GF-D8 (cell line): ENCODE measurements at places on chromosomes 5 and 9.

DNA sequence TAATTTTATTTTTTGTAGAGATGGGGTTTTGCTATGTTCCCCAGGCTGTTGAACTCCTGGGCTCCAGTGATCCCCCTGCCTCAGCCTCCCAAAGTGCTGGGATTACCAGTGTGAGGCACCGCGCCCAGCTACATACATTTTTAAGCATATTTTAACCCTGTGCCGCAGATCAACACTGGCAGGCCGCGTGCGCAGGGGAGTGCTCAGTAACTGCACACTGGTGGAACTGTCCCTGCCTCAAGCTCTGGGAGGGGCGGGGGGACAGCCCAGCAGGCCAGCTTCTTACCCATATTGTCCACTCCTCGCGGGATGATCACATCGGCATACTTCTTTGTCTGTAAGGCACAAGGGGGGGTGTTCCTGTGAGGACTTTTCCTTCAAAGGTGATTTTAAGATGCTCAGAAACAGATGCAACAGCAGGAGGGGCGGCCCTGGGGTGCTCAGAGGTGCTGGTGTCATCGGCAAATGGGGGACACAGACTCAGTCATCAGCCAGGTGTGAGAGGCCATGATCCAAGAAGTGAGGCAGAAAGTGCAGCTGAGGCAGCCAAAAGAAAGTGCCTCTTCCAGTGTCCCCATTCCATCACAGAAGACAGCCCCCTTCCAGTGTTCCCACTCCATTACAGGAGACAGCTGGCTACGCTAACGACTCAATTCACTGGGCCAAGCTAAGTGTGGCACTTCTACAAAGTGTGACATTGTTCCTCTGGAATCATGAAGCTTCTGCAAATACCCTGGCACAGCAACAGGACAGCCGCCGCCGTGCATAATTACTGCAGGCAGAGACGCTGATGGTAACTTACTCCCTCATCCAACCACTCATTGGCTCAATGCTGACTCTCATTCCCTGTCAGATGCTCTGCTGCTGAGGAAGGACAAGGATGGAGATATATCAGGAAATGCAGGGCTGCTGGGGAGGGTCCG, 5.2 kb downstream of the UCK1 start:
- DNase-seq = no peak

DNA sequence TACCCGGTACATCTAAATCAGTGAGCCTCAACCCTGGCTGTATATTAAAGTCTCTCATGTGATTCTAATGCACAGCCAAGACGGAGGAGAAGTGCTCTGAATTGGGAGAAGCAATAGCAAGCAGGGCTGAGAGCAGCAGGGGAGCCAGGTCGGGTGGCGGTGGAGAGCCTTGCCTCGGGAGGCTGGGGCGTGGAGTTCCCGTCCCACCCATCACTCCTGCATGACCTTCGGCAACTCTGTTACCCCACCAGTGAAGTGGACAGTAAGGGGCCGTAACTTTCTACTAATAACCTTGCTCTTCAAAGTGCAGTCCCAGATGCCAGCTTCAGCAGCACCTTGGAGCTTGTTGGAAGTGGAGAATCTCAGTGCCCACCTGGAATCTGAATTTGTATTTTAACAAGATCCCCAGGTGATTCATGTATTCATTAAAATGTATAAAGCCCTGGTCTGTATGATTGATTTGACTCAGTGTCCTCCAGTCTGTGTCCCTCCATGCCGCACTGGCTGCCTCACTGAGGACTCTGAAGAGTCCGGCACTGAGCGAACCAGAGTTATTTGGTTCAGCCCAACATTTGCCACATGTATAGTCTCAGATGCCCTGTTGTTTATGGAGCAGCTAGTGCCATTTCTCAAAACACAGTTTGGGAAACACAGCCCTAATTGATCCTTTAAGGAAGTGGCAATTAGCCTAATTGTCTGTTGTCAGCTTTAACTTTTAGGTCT, 6.5 kb downstream of the ERGIC1 start:
- DNase-seq = no peak

DNA sequence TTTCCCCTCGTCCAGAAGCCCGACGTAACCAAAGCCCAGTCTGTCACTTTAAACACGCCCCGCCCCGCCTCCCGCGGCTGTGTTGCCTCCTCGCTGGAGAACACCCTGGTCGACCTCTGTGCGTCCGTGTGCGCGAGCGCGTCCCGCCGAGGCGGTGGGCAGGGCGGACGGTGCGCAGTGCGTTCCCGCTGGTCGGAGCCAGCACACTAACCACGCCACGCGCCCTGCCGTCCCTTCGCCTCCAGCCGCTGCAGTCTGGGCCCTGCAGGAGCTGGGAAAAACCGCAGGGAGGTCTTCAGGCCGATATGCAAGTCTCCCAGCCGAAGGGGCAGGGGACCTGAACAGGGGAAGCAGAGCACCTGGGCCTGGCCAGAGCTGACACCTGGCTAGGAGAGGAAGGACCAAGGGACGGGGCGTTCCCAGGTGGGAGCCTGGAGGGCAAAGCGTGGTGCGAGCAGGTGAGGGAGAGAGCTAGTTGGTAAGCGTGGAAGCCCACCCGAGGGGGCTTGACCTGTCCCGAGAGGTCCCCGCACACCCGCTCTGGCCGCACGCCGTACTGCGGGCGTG, 1.3 kb upstream of the PHPT1 start:
- peak; percentile 67 for DNase-seq

- DNase-seq = no peak
These were observed 6.4 kb upstream of the ARL14EPL start for GRCh38 chr5:116025866-116026265.

- peak; percentile 13 for DNase-seq
These were observed 128.7 kb upstream of the BOD1 start for GRCh38 chr5:173745123-173745522.

DNA sequence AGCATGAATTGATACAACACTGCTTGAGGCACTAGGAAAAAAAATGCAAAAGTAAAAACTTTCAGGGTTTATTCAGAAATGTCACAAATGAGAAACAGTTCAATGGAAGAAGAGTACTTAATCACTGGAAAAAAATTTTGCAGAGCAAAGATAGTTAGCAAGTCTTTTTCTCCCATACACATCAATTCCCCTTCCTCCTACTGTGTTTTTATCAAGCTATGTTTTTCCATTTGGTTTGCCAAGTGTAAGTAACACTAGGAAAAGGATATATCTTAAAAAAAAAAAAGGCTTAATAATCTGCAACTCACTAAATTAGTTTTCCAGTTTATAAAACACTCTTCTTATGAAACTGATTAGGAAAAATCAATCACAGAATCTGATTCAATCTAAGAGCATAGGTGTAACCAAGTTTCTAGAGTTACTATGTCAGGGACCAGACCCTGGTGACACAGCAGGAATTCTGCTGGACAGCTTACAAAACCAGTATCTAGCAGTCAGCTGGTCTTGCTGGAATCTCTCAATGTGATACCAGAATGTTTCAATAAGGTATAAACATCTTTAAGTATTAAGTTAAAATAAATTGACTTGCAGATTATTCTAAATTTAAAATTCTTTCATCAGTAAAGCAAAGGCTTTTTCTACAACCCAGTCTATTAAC, 34.7 kb downstream of the RNF145 start:
- no peak for DNase-seq

- peak; percentile 97 for DNase-seq
These were observed 984 bp upstream of the DOK3 start for GRCh38 chr5:177510567-177511053.

- DNase-seq = no peak
These were observed 863 bp upstream of the LIFR start for GRCh38 chr5:38557308-38557710.

- peak; percentile 9 for DNase-seq
These were observed 19.3 kb downstream of the CDKN2A start for GRCh38 chr9:21974722-21975409.

- DNase-seq = no peak
These were observed 249.9 kb downstream of the MARCHF11 start for GRCh38 chr5:15929611-15930263.

- DNase-seq = no peak
These were observed 2.7 kb upstream of the HSPA4 start for GRCh38 chr5:133048993-133049725.

GRCh38 chr5:175654339-175654738, 3.5 kb upstream of the HRH2 start:
- DNase-seq = no peak

- no peak for DNase-seq
These were observed 14.6 kb downstream of the NREP start for GRCh38 chr5:111742177-111742994.

DNA sequence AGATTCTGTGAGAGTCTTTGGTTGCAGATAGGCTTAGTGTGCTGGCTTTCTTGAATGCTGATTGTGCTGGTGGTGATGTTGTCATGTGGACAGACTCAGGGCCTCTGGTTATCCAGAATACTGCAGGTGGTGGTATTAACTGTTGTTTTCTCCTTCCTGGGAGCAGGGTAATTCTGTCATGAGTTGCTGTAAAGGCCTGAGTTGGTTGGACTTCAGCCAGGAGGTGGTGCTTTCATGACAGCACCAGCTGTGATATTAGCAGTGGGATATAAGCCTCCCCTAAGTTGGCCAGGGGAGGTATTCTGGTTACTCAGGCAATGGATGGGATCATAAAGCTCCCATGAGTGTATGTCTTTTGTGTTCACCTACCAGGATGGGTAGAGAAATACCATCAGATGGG, 16.4 kb upstream of the RNF180 start:
- DNase-seq = no peak

DNA sequence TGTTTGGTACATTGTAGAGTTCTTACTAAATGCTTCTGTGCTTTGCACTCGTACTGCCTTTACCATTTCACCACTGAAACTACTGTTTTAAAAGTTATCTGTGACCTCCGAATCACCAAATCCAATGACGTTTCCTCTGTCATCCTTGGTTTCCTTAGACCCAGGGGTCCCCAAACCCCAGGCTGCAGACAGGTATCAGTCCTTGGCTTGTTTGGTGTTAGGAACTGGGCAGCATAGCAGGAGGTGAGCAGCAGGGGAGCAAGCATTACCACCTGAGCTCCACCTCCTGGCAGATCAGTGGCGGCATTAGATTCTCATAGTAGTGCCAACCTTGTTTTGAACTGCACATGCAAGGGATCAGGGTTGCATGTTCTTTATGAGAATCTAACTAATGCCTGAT, 26.8 kb upstream of the APC start:
- no peak for DNase-seq

DNA sequence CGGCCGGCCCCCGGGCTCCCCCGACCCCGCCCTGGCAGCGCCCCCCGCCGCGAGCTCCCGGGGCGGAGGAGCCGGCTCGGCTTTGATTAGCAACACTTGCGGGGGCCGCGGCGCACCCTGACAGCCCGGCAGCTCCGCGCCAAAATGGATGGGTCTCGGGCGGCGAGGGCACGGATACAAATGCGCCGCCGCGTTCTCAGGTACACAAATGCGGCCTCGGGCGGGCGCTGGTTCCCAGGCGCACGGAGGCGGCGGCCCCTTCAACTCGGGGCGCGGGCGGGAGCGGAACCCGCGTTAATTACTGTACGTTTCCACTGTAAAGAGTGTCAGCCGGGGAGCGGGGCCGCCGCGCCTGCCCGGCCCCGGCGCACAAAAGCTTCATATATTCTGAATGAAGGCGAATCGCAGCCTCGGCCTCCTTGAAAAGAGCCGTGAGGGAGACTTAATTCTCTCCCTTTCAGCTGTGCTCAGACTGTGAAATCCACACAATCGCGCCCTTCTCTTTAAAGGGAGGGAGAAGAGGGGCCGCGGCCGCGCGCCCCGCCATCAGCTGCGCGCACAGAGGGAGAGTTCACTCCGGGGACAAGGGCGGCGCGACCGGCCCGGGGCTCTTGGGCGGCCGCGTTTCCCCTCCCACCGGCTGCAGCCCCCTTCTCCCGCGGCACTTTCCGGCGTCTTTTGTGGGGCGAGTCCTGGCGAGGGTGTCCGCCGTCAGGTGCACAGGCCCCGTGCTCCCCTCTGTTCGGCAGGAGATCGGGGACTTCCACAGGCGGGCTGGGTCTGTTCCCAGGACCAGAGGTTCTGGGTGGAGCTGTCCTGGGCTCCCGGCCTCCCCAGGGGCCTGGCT, 27.0 kb downstream of the MSX2 start:
- no peak for DNase-seq

DNA sequence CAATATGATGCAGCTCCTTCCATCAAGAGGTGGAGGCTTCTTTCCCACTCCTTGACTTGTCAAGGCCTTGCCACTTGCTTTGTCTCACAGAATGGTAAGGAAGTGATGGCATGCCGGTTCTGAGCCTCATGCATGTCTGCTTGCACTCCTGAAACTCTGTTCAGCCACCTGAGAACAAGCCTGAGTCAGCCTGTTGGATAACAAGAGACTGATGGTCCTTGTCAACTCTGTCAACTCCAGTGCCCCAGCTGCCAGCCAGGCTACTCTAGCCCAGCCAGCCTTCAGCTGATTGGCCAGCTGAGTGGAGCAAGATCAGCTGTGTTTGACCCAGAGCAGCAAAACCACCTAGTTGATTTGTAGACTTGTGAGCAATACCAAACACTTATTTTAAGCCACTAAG, 4.4 kb upstream of the TENT4A start:
- DNase-seq = no peak

DNA sequence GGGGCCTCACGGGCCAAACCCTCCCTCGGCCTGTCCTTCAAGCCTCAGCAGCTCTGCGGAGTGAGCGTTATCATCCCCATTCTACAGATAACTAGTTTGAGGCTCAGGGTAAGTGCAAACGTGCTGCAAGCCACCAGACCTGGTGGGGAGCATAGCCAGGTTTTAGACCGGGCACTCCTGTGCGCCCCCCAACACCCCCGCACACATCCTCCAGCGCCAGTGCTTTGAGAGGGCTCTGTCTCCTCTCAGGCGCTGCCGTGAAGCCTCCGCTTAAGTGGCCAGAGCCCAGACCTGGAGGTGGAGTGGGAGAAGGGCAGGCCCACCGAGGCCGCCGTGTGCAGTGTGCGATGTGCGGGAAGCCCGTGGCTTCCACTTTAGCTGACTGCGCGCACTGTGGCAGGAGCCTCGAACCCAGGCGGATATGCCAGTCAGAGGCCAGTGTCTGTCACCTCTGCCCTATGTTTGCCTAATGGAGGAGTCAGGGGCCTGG, 1.6 kb upstream of the MGAT1 start:
- no peak for DNase-seq

- DNase-seq = no peak
These were observed 499.0 kb upstream of the SGCD start for GRCh38 chr5:155827949-155828348.

GRCh38 chr9:129627556-129628440, 1.8 kb downstream of the NTMT1 start:
- DNase-seq = no peak

DNA sequence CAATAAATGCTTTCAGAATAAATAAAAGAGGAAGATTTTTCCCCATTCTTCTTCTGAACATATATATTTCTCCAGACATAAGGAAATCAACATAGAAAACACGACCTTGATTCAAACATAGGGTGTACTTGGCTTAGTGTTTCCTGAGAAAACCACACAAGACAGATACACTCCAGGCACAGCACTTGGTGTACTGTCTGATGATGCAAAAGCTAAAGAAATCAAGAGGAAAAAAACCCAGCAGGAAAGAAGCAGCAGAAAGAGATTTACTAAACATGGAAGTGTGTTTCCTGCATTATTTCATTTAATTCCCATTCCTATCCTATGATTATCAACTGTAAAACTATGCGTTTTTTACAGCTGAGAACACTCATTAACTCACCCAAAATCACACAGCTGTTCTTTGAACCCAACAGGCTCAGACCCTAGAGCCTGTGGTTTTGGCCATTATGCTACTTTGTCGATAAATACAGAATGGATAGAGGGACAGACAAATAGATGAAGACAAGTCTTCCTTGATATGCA, 46.1 kb downstream of the NIPAL4 start:
- no peak for DNase-seq
